Substantia nigra (tissue), 51 donors: ENCODE measurements at places on chromosomes 5 and 9.

GRCh38 chr9:98302150-98302549, 46.7 kb upstream of the TBC1D2 start:
- no peak for DNase-seq

GRCh38 chr5:15929611-15930263, 249.9 kb downstream of the MARCHF11 start:
- no peak for DNase-seq

GRCh38 chr9:111114486-111114885, 76.2 kb upstream of the LPAR1 start:
- no peak for DNase-seq

DNA sequence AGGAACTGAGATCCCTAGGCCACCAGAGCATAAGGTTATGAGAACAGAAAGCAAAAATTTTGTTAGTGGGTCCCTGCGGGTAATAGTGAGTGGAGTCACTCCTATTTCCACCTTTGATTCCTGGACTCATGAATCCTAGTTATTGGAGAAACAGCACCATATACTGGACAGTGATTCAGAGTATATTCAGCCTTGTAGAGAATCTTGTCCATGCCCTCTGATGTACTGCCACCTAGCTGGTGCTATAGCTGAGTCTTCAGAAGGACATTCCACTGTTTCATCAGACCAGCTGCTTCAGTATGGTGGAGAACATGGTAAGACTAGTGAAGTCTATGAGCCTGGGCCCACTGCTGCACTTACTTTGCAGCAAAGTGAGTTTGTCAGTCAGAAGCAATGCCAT, 25.0 kb upstream of the ITGA2 start:
- no peak for DNase-seq

- DNase-seq, result no peak
Measured at GRCh38 chr5:131496400-131496713, 138.7 kb downstream of the RAPGEF6 start.

DNA sequence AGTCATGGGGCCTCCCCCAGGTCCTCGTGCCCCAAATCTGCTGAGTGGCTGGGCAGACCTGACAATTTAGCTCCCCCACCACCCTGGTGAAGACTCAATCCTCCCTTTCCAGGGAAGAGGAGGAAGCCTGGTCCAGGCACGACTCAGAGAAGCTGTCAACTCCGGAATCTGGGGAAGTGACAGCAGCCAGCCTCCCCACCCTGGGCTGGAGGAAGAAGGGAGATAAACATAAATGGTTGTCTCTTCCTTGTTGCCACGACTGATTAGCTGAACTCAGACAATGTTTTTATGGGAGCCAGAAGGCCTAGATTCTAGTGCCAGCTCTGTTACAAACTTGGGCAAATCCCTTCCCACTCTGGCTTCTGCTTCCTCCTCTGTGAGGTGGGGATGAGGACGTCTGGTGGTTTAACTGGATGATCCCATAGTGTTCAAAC, 15.4 kb downstream of the CCDC69 start:
- no peak for DNase-seq

DNA sequence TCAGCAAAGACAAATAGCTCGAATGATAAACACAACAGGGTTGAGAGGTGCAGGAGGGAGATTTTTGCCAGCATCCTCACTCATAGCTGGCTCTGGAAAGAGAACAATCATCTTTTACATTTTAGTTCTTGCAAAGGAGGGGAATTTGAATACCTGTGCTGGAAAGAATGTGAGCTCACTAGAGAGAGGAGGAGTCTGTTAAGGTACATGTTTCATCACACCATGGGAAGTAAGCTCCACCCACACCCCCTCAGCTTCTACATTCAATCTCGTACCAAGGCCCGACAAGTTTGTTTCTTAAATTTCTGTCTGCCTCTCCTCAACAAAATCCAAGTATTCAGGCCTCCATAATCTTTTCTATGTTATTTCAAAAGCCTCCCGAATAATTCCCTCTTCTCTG, 254.6 kb downstream of the BRINP1 start:
- no peak for DNase-seq

DNA sequence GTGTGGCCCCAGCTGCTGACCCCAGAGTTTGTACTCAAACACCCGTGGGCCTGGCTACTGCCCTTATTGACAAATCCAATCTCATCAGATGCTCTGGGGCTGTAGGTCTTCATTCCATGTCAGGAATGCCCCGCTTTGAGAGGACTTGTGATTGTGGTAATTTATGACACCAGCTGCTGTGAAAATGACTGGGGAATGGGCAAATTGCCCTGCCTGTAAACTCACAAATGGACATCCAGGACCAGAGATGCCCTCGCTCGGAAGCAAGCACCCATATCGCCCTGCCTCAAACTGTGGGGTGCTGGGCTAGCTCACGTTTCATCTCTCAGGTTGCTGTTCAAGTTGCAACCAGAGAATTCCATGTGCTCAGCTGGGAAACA, 225.9 kb upstream of the MAP3K1 start:
- DNase-seq, result no peak

DNA sequence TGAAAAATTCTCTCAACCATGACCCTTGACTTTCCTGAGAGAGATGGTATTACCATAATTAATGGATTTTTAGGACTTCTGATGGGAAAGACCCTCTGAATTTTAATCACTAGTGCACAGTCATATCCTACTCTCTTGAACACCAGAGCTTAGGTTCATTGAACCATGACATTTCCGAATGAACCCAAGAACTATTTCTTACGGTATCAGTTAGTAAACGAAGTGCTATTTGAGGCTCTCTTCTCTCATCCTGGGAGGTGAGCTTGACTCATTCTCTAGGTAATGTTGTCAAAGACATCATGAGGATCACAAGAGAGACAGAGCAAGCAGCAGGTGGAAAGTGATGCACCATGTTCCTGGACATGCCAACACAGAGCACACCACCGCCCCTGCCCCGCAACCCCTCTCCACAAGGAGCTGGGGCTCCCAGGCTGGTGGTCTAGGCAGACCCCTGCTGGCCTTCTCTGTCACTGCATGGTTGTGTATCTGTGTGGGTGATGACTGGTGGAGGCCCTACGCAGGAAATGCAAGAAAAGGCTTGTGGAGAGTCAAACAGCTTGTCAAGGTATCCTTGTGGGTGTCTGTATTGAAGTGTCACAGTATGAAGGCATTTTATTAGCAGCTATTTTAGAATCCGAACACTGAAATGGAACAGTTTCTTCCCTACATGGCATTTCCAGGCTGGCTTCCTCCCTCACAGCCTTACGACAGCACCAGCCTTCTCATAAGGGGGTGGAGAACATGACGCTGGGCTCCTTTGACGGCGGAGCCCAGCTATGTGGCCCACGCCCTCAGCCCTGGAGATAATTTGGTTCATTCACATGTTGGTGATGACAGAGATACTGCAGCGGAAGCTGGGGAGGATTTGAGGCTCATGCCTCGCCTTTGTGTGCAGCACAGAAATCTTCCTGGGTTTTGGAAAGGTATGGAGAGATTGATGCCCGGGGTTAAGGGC, 297.6 kb downstream of the NTRK2 start:
- DNase-seq, result no peak

DNA sequence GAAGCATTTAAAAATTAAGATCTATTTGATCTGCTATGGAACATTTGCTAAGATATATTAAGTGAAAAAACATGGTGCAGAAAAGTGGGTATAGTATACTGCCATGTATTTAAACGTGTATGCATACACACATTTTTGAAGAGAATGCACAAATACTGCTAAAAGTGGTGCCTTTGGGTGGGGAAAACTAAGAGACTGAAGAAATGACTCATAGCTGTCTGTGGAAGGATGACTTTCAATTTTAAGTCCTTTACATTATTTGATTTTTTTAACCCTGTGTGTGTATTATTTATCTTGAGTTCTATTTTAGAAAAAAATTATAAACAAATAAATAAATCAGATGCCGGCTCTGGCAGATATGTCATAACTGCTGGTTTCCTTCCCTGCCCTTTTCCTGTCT, 120.7 kb upstream of the SLIT3 start:
- DNase-seq, result no peak

- DNase-seq, result no peak
Measured at GRCh38 chr5:61440596-61440995, 108.5 kb downstream of the ZSWIM6 start.

DNA sequence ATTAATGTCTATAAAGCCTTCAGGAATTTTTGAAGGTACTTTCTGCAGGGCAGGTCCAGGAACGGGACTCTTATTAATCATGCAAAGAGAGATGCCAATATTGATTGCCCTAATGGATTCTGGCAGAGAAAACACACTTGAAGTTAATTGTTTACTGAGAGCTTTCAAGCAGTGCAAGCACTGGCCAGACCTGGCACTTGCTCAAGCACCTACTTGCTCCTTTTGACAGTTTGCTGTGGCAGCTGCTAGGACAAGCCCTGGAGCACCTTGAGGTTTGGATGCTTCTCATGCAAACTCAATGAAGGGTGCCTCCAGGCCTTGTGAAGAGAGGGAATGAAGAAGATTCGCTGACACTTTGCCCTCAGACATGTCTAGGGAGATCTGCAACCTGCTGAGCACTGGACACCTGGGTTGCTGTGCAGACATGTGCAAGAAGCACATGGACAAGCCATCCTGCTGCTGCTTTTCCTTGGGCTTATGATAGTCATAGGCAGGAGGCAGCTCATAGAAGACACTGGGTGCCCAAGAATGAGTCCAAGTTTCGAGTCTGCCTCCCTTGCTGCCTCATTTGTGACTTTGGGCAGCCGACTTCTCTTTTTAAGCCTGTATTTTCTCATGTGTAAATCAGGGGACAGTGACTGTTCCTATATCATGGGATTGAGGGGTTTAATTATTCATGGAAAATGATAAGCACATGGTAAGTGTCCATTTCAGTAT, 88.8 kb upstream of the EQTN start:
- no peak for DNase-seq

GRCh38 chr9:99249619-99250018, 27.5 kb downstream of the SEC61B start:
- DNase-seq, result no peak

DNA sequence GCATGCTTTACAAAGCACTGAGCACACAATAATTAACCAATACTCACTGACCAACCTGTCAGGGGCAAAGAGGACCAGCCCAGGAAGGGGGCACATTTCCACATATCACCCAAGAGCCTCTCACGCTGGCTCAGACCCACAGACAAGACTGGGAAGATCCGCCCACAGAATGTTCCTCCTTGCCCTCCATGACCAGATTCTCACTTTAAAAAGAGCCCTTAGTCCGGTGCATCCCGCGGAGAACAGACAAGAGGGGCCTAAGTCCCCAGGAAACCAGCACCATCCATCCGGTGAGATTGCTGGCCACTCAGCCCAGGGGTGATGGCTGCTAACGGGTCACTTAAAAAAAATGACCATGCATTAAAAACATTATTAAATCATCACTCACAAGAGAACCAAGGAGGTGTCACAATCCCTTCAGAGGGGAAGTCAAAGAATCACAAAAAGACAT, 32.9 kb downstream of the SEMA4D start:
- no peak for DNase-seq

DNA sequence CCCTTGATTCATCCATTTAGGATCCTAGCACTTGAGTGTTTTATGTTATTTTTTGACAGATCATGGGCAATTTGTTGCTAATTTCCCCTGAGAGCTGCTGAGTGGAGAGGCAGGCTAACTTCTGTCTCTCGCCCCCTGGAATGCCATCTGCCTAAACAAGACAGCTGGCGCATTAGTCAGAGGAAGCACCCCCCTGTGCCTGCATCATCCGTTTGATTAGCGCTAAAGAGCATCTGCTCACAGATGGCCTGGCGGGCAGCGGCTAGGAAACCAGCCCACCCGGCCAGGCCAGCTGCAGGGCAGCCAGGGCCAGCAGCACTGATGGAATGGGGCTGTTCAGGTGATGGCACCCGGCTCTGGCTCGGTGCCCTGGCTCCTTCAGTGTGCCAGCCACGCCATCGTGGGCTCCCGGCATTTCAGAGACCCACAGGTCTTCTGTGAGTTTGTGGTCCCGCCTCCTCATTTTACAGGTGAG, 22.9 kb upstream of the ASS1 start:
- no peak for DNase-seq

- no peak for DNase-seq
Measured at GRCh38 chr9:101582553-101582952, 12.2 kb downstream of the PPP3R2 start.

- DNase-seq, result no peak
Measured at GRCh38 chr5:82636591-82636990, 358.4 kb upstream of the RPS23 start.

- DNase-seq, result no peak
Measured at GRCh38 chr9:134753191-134753590, 111.6 kb downstream of the COL5A1 start.

GRCh38 chr5:145008876-145009530, 826.1 kb downstream of the PRELID2 start:
- DNase-seq, result no peak

DNA sequence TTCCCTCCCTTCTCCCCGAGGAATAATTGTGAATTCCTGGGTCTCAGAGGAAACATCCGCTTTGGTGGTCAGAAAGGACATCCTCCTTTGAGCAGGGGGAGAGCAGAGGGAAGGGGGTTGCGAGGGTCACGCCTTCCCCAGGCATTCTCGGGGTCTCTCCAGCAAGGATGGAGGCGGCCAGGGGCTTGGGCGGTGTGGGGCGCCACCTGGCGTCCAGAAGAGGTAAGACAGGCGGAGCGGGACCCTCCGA, 129.1 kb downstream of the KCNIP1 start:
- no peak for DNase-seq

- DNase-seq, result no peak
Measured at GRCh38 chr5:142830241-142831008, 60.2 kb downstream of the ARHGAP26 start.

- no peak for DNase-seq
Measured at GRCh38 chr5:48192-48591, 43.8 kb upstream of the PLEKHG4B start.

GRCh38 chr9:121331992-121332685, 37.9 kb downstream of the STOM start:
- DNase-seq, result no peak

DNA sequence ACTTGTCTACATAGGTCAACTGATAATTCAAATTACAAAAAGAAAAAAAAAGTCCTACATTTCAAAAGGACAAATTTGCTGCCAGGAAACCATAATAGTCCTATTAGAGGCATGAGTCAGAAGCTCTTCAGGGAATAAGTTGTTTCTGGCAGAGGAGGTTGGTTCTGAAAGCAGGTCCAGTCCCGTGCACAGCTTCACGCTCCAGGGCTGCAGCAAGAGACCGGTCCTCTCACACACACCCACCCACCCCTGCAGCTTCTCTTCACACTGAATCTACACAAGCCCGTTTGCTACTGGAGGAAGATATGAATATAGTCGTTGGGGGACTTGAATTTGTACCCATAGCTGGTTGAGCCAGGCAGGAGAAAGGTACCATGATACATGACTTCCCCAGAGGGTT, 36.9 kb upstream of the SLC1A3 start:
- no peak for DNase-seq

GRCh38 chr5:41281215-41281810, 68.0 kb upstream of the C6 start:
- DNase-seq, result no peak
